Amygdala (tissue), 56 donors: ENCODE measurements at places on chromosomes 1 and 21.

DNA sequence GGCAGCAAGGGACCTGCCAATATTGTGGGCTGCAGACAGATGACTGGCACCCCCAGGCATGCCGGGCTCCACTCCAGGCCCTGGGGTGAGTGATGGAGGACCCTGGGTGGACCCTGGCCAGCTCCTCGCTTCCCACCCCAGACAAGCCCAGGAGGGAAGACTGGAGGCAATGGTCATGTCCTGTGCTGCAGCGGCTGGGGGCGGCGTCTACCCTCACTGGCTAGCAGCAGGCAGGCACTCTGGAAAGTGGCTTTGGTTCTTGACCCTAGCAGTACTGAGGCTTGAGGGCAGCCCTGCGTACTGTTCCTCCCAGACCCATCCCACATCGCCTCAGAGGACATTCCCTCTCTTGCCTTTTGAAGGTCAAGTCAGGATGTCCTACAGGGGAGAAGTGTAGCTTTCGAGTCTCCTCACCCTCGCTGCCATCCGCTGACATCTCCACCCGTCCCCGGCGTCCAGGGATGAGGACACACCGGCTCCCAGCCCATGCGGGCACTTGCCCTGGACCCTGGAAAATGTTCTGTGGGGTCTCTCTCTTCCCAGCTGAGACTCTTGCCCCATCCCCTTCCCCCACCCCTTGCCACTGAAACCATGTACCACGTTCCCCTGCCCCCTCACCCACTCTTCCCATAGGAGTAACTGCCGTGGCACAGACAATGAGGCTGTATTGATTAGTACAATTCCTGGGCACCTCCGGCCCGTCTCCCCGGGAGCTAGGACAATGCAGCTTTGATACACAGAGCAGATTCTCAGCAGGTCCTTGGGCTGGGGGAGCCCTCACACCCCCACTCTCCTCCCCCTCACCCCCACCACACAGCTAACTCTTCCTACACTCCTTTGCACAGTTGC lies 15.0 kb downstream of the SLC6A9 start:
- no peak for DNase-seq

- DNase-seq, result no peak
Measured at GRCh38 chr1:46062651-46063319, 69.6 kb downstream of the PIK3R3 start.

DNA sequence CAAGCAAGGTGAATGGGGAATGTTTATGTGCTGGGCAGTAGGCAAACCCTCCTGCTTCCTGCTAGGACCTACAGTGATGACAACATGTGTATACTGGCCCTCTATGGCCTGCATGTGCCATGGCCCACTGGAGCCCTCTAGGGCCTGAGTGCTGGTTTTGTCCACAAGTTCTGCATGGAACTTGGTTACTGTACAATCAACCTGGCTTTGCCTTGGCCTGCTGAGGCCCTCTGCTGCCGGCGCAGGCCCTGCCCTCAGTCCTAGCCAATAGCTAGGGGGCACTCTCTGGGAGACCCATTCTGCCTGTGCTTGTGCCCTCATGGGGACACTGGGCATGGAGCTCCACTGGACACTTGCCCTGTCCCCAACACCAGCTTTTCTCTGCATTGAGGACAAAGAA lies 138.6 kb upstream of the NGF start:
- no peak for DNase-seq

DNA sequence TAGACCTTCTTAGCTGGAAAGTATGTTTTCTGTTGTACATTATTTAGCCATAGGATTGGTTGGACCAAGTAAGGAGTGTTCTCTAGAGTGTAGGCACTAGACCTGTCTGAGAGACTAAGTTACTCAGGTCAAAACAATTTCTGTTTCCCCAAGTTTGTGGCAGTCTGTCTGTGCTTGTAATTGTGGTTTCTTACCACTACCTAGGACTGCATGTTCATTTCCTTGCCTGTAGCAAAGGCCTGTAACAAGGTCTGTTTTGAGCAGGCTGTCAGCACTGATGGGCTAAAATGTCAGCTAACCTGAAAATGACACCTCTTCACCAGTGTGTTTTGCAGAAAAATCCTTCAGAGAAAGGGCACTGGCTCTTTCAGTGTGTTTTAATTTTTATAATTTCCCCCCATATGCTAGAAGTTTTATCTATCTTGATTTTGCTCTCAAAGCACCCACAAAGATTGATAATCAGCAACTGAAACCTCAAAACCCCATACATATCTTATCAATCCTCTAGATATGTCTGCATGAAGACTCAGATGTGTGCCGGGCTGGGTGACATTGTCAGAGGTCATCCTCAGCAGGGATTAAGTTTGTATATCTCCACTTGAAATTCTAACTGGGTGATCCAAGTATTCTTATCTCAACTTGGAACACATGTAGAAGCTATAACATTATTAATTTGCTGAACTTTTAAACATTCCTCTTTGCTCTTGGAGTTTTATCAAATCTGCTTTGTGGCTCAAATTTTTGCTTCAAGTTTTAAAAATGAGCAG lies 50.7 kb upstream of the ST6GALNAC3 start:
- no peak for DNase-seq

- no peak for DNase-seq
Measured at GRCh38 chr1:33895396-33895795, 31.5 kb downstream of the HMGB4 start.

- DNase-seq, result no peak
Measured at GRCh38 chr1:218514689-218515088, 169.6 kb downstream of the TGFB2 start.

GRCh38 chr21:44421901-44422840 lies 33.1 kb upstream of the LRRC3 start:
- no peak for DNase-seq

GRCh38 chr1:107782217-107782845 lies 182.6 kb downstream of the VAV3 start:
- DNase-seq, result no peak

DNA sequence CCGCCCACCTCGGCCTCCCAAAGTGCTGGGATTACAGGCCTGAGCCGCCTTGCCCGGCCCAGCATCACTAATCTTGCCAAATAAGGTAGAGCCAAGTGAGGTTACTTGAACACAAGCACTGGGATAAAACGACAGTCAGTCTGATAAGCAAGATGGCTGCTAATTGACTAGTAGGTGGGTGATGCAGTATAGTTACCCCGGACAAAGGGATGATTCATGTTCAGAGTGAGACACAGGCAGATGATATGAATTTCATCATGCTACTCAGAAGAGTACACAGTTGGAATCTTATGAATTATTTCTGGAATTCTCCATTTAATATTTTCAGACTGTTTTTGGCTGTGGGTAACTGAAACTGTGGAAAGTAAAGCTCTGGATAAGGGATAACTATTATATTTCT lies 178.4 kb downstream of the USP25 start:
- DNase-seq, result no peak

DNA sequence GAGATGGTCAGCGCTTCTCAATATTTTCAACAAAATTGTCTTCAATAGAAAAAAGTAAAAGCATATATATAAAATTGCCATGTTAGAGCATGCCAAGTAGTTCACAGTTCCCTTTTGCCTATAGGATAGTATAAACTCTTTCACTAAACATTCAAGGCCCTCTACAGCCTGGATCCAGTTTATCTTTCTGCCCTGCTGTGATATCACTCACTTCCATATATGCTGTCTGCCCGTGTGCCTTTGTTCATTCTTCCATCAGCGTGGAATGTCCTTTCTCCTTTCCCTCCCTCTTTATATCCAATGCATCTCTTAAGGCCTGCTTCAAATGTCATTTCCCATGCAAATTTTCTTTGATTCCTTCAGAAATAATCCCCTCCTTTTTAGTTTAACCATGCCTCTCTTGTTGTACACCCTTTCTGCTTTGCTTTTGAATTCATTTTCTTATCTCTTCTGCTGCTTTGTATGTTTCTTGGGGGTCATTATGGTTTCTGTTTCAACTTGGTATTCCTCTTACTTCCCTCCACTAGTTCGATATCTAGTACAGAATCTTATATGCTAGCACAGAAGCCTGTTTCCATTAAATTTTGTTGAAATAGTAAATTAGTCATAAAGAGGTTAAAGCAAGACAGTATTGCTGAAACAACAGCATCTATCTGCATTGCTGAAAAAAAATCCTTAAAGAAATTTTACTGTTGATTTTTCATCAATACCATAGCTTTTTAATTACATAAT lies 44.7 kb downstream of the XCL2 start:
- DNase-seq, result no peak

DNA sequence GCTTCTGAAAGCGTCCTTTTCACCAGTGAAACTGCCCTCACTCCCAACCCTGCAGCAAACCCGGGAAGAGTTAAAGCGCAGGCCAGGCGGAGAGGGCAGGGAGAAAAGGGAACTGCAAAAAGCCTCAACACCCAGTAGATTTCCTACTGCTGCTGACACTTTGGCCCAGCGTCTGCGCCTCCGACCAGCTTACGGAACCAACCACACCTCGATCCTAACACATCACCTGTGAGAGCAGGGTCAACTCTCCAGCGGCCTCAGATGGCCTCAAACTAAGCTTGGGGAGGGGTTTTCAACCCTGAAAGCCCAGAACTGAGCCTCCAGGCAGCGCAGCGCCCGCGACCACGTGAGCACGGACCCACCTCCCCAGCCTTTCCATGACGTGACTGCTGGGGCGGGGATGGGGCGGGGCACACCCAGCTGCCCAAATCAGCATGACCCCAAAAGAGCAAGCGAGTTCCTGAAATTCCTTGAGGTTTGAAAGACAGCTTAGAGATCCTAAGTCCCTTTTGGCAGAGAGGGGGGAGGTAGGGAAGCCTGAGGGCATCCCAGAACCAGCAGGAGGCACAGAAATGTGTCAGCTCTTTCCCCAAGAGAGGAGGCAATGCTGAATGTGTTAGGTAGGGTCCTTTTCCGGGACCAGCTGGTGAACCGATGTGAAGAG lies 59.1 kb downstream of the ITPKB start:
- no peak for DNase-seq

- DNase-seq, result peak; percentile 91
Measured at GRCh38 chr1:219660666-219661463, 48.0 kb upstream of the ZC3H11B start.

DNA sequence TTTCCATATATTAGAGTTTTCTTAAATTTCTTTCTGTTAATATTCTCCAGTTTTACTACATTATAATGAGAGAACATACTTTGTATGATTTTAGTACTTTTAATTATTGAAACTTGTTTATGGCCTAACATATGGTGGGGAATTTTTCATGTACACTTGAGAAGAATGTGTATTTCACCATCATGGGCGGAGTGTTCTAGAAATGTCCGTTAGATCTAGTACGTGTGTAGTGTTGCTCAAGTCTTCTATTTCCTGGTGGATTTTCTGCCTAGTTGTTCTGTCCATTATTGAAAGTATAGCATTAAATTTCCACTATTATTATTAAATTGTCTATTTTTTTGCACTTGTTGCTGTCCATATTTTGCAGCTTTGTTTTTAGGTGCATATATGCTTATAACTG lies 64.0 kb upstream of the RGS21 start:
- no peak for DNase-seq

DNA sequence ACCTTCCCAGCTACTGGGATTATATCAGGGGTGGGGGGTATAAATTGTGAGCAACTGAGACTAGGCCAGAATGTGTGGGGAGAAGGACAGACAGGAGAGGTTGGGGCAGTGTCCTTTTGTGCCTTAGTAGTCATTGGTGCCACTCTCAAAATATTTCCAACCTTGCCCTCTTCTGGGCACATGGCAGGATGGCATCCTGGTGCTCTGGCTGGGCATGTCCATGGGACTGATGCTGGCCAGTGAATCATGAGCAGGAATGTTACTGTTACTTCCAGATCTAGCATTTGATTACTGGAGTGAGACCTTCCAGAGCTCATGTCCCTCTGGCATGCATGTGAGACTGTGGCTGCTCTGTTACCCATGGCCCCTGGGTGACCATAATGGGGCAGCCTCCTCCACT lies 151.2 kb downstream of the MATN1 start:
- DNase-seq, result no peak

GRCh38 chr1:198254948-198255347 lies 98.2 kb downstream of the NEK7 start:
- no peak for DNase-seq

DNA sequence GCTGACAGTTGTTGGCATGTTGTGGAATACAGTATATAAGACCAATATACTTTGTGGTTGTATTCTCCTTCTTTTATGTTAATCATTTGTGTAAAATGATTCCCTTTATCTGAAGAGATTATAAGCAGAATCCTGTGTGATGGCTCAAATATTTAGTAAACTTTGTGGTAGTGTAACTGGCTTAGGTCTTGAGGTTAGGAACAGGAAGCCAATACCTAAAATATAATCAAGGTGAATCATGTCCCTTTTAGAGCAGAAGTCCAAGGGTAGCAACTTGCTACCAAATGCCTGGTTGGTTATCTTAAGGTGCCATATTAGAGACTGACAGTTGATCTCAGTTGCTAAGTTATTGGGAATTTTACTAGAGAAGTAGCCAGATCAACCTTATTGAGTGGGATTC lies 398.5 kb upstream of the ADAMTS5 start:
- DNase-seq, result no peak

GRCh38 chr1:179583771-179584320 lies 7.8 kb upstream of the TDRD5 start:
- DNase-seq, result no peak

GRCh38 chr1:162136760-162137159 lies 67.3 kb downstream of the NOS1AP start:
- DNase-seq, result no peak

GRCh38 chr1:240417317-240417716 lies 194.6 kb downstream of the GREM2 start:
- no peak for DNase-seq

- no peak for DNase-seq
Measured at GRCh38 chr1:14848625-14849024, 250.1 kb downstream of the KAZN start.
